AG04449 (cell line): ENCODE measurements at places on chromosomes 5 and 9.

GRCh38 chr5:58013542-58014258 is 446.2 kb downstream of the PLK2 start:
- DNase-seq: no peak

- no peak for DNase-seq
These were observed 29.9 kb downstream of the PTGES start for GRCh38 chr9:129722913-129723312.

DNA sequence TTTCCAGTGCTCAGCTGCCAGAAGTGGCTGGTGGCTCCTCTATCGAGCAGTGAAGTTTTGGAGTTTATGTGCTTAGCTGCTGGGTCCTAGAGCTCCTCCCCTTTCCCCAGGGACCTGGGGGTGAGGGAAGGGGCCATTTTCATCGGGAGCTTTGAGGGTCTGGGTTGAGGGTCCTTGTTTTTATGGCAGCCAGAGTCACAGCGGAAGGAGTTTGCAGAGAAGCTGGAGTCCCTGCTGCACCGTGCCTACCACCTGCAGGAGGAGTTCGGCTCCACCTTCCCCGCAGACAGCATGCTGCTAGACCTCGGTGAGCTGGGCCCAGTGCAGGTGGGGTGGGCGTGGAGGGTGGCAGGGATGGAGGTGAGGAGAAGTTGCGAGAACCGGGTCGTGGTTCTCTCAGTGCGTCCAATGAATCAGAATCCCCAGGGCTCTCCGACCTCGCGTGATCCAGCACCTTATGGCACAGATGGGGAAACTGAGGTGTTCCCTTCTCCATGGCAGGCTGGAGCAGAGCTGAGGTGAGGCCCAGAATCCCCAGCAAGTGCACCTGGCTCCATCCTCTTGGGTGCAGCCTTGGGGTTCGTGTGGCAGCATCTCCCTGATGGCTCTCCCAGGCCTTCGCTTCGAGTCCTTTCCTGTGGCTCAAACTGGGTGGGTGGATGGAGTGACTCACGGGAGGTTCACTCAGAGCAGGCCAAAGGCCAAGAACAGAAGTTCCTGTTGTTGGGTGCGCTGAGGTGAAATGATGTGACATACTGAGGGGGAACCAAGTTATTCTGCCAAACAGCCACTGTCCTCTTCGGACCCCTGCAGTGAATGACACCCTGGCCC is 21.7 kb upstream of the DOLPP1 start:
- no peak for DNase-seq

DNA sequence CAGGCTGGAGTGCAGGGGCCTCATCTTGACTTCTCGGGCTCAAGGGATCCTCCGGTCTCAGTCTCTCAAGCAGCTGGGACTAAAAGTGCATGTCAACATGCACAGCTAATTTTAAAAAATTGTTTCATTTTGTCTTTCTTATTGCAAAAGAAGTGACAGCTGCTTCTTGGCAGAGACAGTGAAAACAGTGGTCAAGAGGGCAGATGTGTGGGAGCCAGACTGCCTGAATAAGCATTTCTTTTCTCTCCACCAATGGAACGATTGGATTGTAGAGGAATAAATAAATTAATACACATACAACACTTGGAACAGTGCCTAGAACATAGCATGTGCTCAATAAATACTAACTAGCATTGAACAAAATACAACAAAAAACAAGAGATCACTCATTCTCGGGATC is 27.4 kb upstream of the KIF4B start:
- DNase-seq: no peak
